ENCODE measurements at places on chromosomes 4 and X.

GRCh38 chr4:140098455-140099160 is 55.4 kb downstream of the MAML3 start:
- no peak for DNase-seq

GRCh38 chr4:41878991-41879491 is 56.2 kb upstream of the TMEM33 start:
- peak; percentile 72 for DNase-seq

- DNase-seq, result no peak
Observed at GRCh38 chr4:52646741-52647140, 12.4 kb downstream of the USP46 start.

- DNase-seq, result no peak
Observed at GRCh38 chr4:124035364-124036041, 638.9 kb downstream of the SPRY1 start.

DNA sequence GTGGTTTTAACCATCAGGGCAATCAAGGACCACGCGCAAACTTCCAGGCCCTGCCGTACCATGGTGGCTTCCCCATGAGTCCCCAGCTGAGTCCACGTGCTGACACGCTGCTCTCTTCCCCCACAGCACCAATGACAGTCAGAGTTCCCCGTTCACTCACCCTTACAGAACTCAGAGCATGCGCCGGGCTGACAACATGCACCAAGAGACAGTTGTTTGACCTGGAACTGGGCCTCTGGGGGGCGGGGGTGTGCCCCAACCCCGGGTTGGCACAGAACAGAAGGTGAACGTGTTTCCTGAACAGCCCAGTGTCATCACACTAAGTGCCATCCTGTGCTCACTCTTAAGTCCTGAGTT is 29.4 kb downstream of the IRF2 start:
- no peak for DNase-seq

DNA sequence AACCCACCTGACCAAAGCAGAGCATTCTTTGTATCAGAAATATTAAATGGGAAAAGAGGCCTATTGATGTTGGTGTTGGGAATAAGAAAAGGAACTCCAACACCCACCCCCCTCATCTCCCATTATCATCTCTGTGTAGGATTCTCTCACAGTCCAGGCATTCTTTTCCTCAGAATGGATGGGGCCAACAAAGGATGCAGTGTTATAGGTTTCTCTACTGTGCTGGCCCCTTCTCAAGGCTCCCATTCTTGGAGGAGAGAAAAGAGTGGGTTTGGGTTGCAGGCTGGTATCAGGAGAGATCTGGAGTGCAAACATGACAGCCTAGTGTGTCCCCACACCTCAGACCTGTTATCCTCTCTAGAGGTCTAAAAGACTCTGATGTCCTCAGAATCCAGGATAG is 59.6 kb downstream of the UGT8 start:
- DNase-seq, result no peak

- no peak for DNase-seq
Observed at GRCh38 chr4:126664839-126665238, 967.9 kb upstream of the INTU start.

DNA sequence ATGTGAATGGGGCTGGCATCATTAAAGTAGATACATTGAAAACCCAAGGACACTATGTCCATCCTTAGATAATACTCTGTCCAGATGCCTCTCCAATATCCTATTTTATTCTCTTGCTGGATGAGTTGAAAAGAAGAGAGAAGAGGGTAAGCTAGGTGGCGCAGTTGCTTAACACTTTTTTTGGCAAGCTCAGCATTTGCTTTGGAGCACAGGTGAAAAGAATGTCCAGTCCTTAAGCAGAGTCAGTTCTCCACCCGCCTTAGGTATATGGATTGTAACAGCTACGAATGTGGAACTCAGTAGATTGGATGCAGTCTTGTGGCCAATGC is 208.4 kb downstream of the NWD2 start:
- peak; percentile 45 for DNase-seq

- DNase-seq, result peak; percentile 67
Observed at GRCh38 chr4:21765810-21766407, 182.7 kb downstream of the KCNIP4 start.

GRCh38 chr4:187433141-187433540 is 562.4 kb upstream of the ZFP42 start:
- DNase-seq, result no peak

Data from WTC11 (cell line).